ENCODE measurements at places on chromosomes 7 and 10.

DNA sequence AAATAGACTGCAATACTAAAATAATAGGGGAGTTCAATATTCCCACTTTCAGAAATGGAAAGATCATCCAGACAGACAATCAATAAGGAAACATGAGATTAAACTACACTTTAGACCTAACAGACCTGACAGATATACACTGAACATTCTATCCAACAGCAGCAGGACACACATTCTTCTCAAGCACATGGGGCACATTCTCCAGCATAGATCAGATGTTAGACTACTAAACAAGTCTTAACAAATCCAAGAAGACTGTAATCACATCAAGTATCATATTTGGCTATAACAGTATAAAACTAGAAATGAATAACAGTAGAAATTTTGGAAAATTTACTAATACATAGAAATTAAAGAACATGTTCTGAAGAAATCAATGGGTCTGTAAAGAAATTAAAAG lies 458.9 kb upstream of the ANKRD30A start:
- no peak for DNase-seq

- peak; percentile 24 for DNase-seq
Observed at GRCh38 chr7:24297362-24297761, 13.4 kb downstream of the NPY start.

DNA sequence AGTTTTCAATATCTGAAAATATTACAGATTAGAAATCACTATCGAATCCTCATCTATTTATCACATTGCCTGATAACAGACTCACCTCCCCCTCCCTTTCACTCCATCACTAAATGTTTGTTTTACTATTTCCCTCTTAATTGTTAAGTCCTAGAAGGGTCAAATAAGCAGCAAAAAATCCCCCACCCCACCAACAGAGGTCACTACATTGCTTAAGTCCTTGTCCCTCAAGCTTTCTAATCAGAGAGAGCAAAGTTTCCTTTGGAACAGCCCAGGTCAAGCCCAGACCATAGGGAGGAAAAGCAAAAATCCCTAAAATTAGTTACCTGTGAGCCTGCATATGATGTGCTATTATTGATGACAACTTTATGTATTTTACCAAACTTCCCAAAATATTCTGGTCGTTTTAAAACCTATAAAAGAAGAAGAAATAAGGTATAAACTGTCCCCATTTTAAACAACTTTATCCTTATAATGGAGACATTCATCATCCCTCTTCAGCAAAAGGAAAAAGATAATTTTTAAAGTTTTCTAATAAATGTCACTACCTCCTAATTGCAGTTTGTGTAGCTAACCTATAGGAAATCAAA lies 95.0 kb downstream of the CNOT4 start:
- peak; percentile 15 for DNase-seq

DNA sequence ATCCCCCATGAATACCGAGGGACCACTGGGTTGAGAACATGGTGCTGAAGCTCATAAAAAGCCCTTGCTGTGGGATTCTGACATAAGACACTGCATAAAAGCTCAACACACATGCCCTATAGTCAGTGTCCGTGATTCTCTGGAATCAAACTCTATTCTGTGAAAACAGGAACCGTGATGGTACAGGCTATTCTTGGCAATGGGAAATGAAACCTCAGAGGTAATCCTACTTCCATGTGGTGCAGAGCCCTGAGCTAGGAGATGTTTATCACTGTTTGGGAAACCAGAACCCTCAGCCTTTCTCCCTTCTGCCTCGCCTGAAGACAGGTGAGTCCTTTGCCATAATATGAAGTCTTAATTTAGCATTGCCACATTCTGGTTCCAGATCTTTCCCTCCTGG lies 80.8 kb upstream of the PRSS1 start:
- no peak for DNase-seq

DNA sequence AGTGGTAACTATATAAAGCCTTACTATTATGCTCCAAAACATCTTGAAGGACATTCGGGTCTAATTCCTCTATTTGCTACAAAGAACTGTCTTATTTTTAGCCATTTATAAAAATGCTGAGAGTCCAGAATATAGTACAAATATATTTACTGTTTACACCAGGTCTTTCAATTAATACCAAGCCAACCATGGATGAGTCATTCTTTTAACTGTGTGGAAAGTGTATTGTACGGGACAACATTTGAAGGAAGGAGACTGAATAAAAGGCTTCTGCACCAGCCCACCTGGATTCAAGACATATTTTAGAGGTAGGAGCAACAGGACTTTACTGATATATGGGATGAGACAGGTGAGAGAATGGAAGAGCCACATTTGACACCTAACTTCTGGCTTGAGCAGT lies 35.4 kb downstream of the MASTL start:
- no peak for DNase-seq

DNA sequence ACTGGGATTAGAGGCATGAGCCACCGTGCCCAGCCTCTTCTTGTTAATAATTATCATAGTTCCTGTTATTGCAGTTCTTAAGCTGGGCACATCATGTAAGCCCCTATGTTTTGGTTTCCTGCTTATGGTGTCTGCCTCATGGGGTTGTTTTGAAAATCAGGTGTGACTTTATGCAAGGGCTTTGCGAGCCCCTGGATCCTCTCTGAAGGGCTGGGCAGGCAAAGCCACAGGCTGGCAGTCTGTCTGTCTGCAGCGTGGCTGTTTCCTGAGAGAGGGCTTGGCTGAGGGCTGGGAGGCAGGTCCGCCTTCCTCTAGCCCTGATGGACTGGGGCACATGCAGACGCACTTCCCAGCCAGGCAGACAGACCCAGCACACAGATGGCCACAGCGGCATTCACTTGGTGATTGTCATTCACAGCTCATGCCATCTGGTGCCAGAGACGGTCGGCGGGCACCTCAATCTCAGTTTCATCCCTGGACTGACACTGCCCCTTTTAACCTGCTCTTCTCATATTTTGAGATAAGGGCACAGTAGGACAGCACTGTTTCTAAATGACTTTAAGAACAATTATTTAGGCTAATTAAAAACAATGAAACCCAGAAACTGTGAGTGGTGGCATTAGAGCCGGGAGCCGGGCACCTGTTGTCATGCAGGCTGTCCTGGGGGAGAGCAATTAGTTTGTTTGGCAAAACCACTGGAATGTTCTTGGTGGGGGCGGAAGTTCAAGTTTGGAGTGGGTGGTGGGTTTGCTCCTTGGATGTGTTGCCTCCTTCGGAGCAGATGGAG lies 35.5 kb downstream of the RBM20 start:
- no peak for DNase-seq

- no peak for DNase-seq
Observed at GRCh38 chr7:78413568-78413967, 615.0 kb downstream of the PHTF2 start.

GRCh38 chr7:1809601-1810258 lies 139.7 kb downstream of the ELFN1 start:
- DNase-seq, result no peak

- no peak for DNase-seq
Observed at GRCh38 chr10:116850058-116850611, 836 bp downstream of the ENO4 start.

- no peak for DNase-seq
Observed at GRCh38 chr10:124944982-124945381, 3.1 kb downstream of the ZRANB1 start.

GRCh38 chr7:71761336-71761735 lies 629.4 kb downstream of the GALNT17 start:
- no peak for DNase-seq

- DNase-seq, result no peak
Observed at GRCh38 chr7:5231811-5232484, 41.9 kb downstream of the WIPI2 start.

DNA sequence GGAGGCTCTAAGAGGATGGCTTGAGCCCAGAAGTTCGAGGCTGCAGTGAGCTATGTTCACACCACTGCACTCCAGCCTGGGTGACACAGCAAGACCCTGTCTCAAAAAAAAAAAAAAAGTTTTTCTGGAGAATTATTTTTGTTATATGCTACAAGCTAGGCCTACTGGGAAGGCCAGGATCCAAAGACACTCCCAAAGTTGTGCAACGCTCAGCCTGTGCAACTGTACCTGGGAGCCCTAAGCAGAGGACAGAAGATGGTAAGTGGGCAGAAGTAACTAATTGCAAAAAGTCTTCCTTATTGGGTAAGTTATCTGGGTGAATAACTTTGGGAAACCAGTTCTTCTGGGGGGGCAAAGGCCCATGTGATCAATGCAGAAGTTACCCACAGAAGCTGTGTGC lies 17.3 kb downstream of the HIP1 start:
- no peak for DNase-seq

GRCh38 chr10:12617191-12618175 lies 268.1 kb downstream of the CAMK1D start:
- DNase-seq, result no peak

GRCh38 chr10:73910764-73911552 lies at the start of gene PLAU:
Gene PLAU, plus strand, starts transcription at chr10:73911132. Its CDS starts 424 bp downstream, at chr10:73911556.
- DNase-seq, result no peak

GRCh38 chr10:86064219-86064618 lies 302.4 kb downstream of the GRID1 start:
- no peak for DNase-seq

- no peak for DNase-seq
Observed at GRCh38 chr10:29204070-29204800, 84.6 kb upstream of the LYZL1 start.

- DNase-seq, result no peak
Observed at GRCh38 chr10:103654925-103655324, 161.4 kb downstream of the NEURL1 start.

DNA sequence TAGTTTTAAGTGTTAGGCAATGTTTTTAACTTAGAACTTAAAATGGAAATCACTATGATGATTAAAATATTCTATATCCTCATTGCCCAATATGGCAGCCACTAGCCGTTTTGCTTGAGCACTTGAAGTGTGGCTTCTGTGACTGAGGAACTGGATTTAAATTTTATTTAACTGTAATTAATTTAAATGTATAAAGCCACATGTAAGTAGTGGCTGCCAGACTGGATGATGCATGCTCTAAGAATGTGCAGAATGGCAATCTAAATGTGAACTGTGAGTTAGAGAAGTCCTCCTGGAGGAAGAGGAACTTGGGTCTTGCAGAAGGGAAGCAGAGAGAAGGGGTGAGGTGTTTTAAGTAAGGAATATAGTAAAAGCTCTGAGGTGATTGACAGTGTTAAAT lies 451.4 kb downstream of the SUGCT start:
- DNase-seq, result no peak

DNA sequence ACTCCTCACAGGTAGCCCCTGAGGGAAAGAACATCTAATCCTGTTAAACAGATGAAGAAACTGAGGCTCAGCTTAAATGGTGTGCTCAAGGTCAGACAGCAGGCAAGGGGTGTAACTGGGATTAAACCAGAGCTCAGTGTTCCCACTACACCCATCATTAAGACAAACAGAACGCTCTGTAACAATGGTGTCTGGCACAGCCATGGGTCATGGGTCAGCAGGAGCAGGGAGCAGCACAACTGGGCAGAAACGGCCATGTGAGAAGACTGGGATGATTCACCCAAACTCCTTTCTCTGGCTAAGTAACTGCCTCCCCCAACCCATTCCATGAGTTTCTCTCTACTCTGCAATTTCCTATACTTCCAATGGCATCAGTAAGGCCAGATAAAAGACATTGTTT lies 85.5 kb upstream of the PDE1C start:
- DNase-seq, result no peak

DNA sequence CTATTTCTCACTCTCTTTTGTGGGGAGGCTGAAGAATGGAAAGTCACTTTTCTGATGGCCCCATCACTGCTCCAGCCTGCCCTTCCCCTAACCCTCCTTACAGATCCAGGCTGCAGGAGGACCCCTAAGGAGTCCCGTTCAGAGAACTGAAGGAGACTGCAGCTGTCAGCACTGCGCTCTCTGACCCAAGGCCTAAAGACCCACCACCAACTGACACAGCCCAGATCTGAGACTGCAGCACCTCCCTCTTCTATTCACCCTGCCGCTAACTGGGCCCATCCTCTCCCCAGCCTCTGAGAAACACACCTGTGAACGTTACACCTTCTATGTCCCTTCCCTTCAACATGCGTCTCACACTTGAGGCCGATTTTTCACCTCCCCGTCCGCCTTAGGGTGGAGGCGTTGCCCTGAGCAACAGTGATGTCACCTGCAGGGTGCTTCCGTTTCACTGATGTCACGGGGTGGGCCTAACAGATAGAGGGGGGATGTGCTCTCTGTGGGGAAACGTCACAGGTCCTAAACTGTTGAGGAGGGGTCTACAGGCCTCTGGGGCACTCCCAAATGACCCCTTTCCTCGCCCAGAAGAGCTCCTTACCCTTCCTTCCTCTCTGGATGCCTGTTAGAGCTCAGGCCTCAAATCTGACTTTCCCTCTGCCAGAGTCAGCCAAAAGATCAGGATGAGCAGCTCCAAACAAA lies 5.1 kb downstream of the ITPRIP start:
- DNase-seq, result no peak

DNA sequence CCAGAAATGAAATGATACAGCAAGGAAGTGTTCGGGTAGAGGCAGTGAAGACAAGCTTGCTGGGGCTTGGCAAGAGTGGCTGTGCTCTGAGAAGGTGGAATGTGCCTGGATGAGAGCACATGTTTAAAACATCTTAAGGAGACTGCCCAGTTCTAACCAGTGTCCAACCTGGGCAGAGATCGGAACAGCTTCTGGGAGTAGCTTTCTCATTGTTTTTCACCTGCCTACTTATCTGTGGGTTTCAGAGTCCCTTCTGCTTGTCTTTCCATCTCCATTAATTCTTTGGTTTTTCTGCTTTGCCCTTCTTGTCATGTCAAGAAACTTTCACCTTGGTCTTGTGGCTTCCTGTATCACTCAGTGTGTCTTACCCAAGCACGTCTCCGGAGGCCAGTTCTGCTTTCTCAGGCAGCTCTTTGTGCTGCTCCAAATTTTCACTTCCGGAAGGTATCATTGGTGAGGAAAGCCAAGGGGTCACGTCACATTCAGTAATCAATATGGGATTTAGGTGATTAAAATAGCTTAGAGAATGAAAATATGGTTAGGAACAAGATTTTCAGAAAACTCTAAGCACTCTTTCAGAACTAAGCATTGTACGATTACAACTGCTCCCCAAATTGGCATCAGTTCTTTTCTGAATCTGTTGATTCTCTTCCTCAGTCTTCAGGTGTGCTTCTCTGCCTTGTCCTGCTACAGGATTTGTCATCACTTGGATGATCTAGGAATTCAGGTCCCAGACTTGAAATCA lies 5.5 kb upstream of the LAMB4 start:
- no peak for DNase-seq

GRCh38 chr7:120966961-120967360 lies 16.4 kb downstream of the ING3 start:
- peak; percentile 56 for DNase-seq

- DNase-seq, result no peak
Observed at GRCh38 chr7:130951303-130951975, 217.4 kb upstream of the KLF14 start.

- DNase-seq, result no peak
Observed at GRCh38 chr7:101784292-101785127, 32.9 kb upstream of the CUX1 start.

DNA sequence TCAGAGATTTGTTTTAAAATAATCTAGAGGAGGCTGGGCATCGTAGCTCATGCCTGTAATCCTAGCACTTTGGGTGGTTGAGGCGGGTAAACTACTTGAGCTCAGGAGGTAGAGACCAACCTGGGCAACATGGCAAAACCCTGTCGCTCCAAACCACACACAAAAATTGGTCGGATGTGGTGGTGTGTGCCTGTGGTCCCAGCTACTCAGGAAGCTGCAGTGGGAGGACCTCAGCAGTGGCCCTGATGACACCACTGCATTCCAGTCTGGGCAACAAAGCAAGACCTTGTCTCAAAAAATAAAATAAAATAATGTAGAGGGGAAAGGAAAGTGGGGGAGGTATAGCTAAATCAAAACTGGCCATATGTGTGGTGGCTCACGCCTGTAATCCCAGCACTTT lies 13.9 kb upstream of the PPP3CB start:
- DNase-seq, result no peak

- no peak for DNase-seq
Observed at GRCh38 chr7:103593691-103594090, 147.7 kb upstream of the SLC26A5 start.

- DNase-seq, result no peak
Observed at GRCh38 chr7:127689194-127689772, 37.3 kb downstream of the SND1 start.

Measured in NCI-H2081 (cell line).